Peyer's patch (tissue), 4 donors: ENCODE measurements at places on chromosomes 1 and 21. TPM values are rescaled to one million over a fixed set of nuclear protein-coding genes. Genes with fewer than 3 reads are reported as not detected.

DNA sequence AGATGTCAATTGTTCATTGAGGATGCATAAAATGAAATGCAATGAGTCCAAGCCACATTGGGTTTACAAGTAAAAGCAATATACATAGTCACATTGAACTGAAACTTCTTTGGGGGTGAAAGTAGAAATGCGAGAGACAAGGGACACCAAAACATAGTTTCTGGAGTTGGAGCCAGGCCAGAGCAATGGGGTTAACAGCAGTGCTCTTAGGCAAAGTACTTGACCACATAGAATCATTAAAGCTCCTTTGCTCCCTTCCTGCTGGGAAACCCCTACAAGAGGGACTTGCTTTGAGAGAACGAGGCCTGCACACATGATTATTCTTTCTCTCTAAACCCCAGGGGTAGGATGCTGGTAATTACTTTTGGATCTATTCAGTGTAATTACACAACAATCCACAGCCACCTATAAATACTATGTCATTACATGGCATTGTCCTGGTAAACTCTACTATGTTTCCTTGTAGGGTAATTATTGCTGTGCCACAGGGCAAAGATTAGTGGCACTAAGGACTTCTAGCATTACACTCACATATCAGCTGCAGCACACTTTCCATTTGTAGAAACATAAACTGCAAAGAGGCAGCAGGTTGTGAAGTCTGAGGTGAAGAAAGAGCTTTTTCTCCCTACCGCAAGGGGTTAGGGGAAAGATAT is 421.6 kb upstream of the PBX1 start:
- H3K36me3 ChIP-seq: no peaks in the 10 kb centered on the region
- H3K27me3 ChIP-seq: no peaks in the 10 kb centered on the region
- no peaks in the 10 kb centered on the region for H3K4me1 ChIP-seq
- no peak for DNase-seq

- no peak for DNase-seq
- no peak overlapping the region for H3K4me3 ChIP-seq
Observed at GRCh38 chr1:241271427-241271826, 85.6 kb downstream of the RGS7 start.

GRCh38 chr1:70667494-70668170 is 256.6 kb downstream of the CTH start:
- no peaks in the 10 kb centered on the region for H3K4me1 ChIP-seq
- no peaks in the 10 kb centered on the region for H3K36me3 ChIP-seq
- no peak overlapping the region for H3K27ac ChIP-seq
- H3K4me3 ChIP-seq: no peak overlapping the region
- no peak for DNase-seq
- H3K27me3 ChIP-seq: no peaks in the 10 kb centered on the region

DNA sequence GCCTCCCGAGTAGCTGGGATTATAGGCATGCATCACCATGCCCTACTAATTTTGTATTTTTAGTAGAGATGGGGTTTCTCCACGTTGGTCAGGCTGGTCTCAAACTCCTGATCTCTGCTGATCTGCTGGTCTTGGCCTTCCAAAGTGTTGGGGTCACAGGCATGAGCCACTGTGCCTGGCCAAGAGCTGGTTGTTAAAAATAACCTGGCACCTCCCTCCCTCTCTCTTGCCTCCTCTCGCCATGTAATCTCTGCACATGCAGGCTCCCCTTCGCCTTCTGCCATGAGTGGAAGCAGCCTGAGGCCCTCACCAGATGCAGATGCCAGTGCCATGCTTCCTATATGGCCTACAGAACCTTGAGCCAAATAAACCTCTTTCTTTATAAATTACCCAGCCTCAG is 74.7 kb upstream of the TLR5 start:
- H3K36me3 ChIP-seq: no peaks in the 10 kb centered on the region
- no peaks in the 10 kb centered on the region for H3K27me3 ChIP-seq
- H3K4me1 ChIP-seq: no peaks in the 10 kb centered on the region
- no peak overlapping the region for H3K4me3 ChIP-seq

GRCh38 chr1:98991127-98992012 is 13.3 kb downstream of the PLPPR5 start:
- H3K27ac ChIP-seq: no peak overlapping the region
- H3K36me3 ChIP-seq: no peaks in the 10 kb centered on the region
- no peak for DNase-seq
- no peak overlapping the region for H3K4me3 ChIP-seq
- no peaks in the 10 kb centered on the region for H3K27me3 ChIP-seq

DNA sequence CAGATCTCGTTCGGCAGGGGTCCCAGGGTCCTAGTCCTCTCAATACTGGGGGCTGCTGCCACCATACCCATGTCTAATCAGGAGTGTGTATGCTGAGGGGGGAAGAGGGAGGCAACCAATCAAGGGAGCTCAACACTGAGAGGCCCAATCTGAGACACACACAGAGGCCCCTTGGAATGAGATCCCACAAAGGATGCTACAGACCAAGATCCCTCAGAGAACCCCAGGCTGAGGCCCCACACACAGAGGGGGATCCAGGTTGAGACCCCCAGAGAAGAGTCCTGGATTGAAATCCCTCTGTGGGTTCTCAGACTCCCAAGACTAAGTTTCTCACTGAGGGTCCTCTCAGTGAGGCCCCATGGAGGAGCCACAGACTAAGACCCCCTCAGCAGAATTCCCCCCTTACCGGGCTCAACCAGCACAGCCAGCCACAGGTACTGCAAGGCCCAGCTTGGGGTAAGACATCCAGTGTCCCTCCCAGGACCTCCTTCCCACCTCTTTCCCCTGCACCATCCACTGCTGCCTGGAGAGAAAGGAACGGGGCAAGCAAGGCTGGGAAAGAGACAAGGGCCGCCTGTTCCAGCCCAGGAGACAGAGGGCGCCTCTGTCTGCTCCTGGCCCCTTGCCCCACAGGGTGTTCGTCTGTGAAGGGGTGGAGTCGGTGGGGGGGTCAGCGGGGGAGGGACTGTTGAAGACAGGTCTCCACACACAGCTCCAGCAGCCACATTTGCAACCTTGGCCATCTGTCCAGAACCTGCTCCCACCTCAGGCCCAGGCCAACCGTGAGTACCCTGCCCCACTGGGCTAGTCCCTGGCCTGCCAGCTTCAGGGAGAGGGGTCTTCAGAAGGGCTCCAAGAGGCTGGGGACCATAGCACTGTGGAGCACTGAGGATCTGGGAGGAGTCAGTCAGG is at the start of gene S100A1:
Gene S100A1, plus strand, starts transcription at position 720 of the 912 bp plus-strand sequence. CDS start 2,088 bp downstream, outside the sequence.
- DNase-seq: peak; percentile 48
- H3K4me3 ChIP-seq: peak within 1 kb of the TSS; percentile 55

- H3K4me1 ChIP-seq: no peaks in the 10 kb centered on the region
- H3K36me3 ChIP-seq: no peaks in the 10 kb centered on the region
- H3K4me3 ChIP-seq: no peak overlapping the region
- H3K27ac ChIP-seq: no peak overlapping the region
- no peak for DNase-seq
Observed at GRCh38 chr1:63983391-63984256, 209.8 kb downstream of the ROR1 start.

- no peaks in the 10 kb centered on the region for H3K4me1 ChIP-seq
- H3K27me3 ChIP-seq: no peaks in the 10 kb centered on the region
- peak overlapping the region; percentile 91 for H3K27ac ChIP-seq
- H3K4me3 ChIP-seq: peak overlapping the region; percentile 11
Observed at GRCh38 chr1:169103002-169103401, 3.5 kb upstream of the ATP1B1 start.

DNA sequence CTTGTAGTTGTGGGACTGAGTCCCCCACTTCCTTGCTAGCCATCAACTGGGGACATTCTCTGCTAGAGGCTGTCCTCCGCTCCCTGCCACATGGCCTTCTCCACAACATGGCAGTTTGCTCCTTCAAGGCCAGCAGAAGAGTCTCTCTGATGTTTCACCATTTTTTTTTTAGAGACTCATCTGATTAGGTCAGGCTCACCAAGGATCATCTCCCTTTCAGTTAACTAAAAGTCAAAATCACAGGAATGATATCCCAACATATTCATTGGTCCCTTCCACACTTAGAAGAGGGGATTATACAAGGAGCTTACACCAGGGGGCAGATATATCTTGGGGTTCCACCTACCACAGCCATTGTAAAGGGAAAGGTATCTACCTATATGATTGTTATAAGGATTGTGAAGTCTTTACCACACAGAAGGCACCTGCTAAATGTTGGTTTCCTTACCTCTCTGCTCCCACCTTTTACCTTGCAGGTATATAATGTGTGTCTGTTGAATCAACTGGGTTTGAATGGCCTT is 23.3 kb downstream of the RIMKLA start:
- H3K27me3 ChIP-seq: no peaks in the 10 kb centered on the region
- no peaks in the 10 kb centered on the region for H3K4me1 ChIP-seq
- DNase-seq: no peak
- H3K4me3 ChIP-seq: no peak overlapping the region
- H3K36me3 ChIP-seq: no peaks in the 10 kb centered on the region

- no peaks in the 10 kb centered on the region for H3K36me3 ChIP-seq
- no peak for DNase-seq
- no peaks in the 10 kb centered on the region for H3K4me1 ChIP-seq
- H3K27ac ChIP-seq: no peak overlapping the region
- no peak overlapping the region for H3K4me3 ChIP-seq
- H3K27me3 ChIP-seq: no peaks in the 10 kb centered on the region
Observed at GRCh38 chr1:246878551-246878950, 53.2 kb downstream of the AHCTF1 start.

DNA sequence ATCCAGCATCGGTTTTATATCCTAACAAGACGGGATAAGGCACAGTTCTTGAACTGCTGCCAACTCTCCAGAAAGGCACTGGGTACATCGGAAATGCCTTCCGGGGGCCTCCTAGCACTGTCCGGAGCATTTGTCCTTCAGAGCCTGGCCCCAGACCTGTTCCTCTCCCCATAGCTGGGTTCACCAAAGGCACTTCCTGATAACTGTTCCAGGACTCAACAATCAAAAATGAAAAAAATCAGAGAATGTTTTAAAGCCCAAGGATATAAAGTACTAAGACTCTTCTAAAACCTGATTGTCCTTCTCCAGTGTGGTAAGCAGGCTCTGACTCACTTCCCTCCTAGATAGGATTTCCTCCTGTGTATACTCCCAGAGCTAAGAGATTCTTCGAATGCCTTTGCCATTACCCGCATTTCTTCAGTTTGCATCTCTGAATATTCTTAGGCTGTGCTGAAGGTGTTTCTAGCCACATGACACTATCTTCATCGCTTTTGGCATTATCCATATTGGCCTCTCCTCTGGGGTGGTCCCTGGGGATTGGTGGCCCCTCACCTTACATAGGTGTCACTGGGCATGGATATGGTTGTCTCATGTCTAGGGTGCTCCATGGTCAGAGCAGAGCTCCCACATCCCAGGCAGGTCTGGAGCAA is 112.9 kb downstream of the ZBTB18 start:
- no peaks in the 10 kb centered on the region for H3K4me1 ChIP-seq
- H3K27ac ChIP-seq: no peak overlapping the region
- no peaks in the 10 kb centered on the region for H3K27me3 ChIP-seq
- no peak overlapping the region for H3K4me3 ChIP-seq
- DNase-seq: no peak

DNA sequence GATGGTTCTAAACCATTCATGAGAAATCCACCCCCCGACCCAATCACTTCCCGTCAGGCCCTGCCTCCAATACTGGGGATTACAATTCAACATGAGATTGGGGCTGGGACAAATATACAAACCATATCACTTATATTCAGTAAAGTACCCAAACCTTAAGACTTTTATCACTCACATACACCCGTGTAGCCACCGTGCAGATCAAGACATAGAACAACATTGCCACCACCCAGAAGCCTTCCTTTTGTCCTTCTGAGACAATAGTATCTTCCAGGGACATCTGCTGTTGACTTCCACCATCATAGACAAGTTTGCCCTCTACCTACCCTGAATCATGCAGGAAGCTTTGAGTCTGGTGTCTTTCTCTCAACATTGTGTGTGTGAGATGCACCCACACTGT is 37.5 kb downstream of the CLIC6 start:
- H3K4me3 ChIP-seq: no peak overlapping the region
- H3K27me3 ChIP-seq: no peaks in the 10 kb centered on the region
- no peak for DNase-seq
- no peak overlapping the region for H3K27ac ChIP-seq
- H3K4me1 ChIP-seq: no peaks in the 10 kb centered on the region

DNA sequence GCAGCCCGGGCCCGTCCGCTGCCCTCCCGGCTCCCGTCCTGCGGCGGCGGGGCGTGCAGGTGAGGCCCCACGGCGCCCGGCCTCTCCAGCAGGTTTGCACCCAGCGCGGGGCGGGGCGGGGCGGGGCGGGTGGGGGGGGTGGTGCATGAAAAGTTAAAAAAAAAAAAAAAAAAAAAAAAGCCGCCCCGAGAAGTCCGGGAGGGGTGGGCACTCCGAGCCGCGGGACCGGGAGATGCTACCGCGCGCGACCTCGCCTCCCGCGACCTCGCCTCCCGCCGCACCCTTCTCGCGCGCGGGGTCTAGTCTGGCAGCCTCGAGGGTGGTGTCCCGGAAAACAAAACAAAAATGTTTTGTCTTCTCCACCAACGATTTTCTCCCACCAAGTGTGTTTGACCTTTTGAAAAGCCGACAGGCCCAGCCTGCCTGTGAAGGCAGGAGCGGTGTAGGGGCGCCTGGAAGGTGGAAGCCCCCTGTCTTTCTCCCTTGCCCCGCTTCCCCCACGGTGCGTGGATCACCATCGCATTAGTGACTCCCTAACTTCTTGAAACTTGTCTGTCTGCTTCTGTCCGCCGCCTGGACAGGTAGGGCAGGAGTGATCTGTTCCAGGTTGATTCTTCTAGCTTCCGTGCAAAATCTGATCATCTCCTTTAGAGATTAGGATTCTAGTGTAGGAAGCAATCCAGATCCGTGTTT is 569 bp downstream of the RCAN3 start:
- peak overlapping the region; percentile 87 for H3K4me3 ChIP-seq
- peaks cover 10% of the 10 kb centered on the region for H3K4me1 ChIP-seq
- H3K36me3 ChIP-seq: no peaks in the 10 kb centered on the region
- peak; percentile 61 for DNase-seq
- H3K27ac ChIP-seq: peak overlapping the region; percentile 93
- H3K27me3 ChIP-seq: no peaks in the 10 kb centered on the region

DNA sequence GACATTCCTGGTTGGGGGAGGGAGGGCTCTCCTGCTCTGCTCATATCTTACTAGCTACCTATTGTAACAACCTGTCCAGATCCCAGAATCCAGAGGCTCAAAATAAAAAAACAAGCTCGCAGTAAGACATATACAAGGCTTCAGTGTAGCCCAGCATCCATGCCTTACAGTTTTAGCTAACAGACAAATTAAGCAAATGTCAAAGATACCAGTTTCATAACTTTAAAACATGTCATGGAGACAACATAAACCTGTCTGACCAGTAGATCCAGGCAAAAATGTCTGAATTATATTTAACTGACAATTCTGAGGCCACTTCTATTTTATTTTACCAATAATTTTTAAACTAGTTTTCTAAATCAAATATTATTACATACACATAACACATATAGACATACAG is 167.7 kb upstream of the TNR start:
- H3K4me1 ChIP-seq: no peaks in the 10 kb centered on the region
- no peak for DNase-seq

- H3K4me3 ChIP-seq: no peak overlapping the region
- H3K27ac ChIP-seq: no peak overlapping the region
- no peak for DNase-seq
- no peaks in the 10 kb centered on the region for H3K27me3 ChIP-seq
- peaks cover 57% of the 10 kb centered on the region for H3K36me3 ChIP-seq
Observed at GRCh38 chr1:54864460-54865208, 22.4 kb downstream of the DHCR24 start.

SLC9C2 gene
- total RNA-seq: not detected

SOD1 gene
- 304 TPM for total RNA-seq
